ENCODE measurements at places on chromosomes 6 and 20.

DNA sequence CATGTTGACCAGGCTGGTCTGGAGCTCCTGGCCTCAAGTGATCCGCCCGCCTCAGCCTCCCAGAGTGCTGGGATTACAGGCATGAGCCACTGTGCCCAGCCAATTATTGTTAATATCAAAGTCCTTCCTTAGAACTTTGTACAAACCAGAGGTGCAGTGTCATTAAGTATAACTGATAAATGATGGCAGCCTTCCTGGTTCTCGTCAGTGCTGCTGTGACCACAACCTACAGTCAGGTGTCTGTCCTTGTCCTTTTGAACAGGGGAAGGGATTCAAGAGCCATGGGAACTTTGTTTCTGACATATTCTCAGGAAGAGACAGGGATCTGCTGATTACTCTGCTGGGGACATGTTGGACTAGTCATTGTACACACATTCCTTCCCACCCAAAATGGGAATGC lies 103.2 kb upstream of the TIAM2 start:
- no peak for DNase-seq

DNA sequence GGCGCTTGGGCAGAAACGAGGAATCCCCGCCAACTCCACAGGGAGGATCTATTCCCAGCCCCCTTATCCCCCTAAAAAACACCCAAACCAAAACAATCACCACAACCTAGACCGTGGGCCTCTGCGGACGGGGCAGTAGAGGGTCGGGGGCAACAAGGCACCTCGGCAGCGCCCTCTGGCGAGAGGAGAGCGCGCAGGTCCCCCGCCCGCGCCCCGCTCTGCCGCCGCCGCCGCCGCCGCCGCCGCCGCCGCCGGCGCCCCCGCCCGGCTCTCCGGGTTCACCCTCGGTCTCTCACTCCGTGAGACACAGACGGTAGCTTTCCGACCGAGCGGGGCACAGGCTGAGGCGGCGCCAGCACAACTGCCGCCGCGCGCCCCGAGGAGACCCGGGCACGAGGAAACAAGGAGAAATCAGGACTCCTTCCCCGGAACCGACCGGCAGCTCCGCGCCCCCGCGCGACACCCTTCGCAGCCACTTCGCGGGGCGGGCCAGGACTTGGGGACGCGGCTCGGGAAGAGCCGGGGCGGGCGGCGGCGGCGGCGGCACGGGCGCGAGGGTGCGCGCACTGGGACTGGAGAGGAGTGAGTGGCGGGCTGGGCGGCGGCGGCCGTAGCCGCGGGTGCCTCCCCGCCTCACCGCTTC lies at the start of gene SLC35F1:
SLC35F1 (plus strand) TSS at position 307 of the 643 bp plus-strand sequence.
- no peak for DNase-seq

DNA sequence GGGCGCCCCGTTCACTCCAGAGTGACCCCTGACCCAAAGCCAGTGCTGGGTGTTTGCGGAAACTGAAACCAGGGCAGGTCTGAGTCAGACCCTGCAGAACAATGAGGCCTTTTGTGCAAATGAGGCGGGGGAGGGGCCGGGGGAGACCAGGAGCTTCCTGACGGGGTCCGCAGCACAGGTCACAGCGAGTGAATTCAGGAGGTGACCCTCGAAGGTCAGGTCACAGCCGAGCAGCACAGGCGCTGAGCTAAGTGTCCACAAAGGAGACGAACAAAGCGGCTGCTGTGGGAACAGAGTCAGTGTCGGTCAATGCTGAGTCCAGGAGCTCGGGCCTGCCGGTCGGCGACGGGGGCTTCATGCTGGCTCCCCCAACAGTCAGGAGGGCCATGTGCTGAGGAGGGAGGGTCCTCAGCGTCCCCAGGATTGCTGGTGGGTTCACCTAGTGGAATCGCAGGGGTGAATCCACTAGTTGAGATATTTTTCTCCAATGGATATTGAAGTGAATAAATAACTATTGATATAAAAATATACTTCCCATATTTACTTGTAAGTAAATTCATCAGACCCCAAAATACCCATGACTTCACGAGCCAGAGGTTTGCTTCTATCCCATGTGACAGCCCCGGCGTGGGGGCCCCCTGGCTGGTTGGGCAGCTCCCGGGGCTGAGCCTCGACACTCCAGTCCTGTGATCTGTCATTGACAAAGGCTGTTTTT lies 188.4 kb upstream of the SULF2 start:
- no peak for DNase-seq

DNA sequence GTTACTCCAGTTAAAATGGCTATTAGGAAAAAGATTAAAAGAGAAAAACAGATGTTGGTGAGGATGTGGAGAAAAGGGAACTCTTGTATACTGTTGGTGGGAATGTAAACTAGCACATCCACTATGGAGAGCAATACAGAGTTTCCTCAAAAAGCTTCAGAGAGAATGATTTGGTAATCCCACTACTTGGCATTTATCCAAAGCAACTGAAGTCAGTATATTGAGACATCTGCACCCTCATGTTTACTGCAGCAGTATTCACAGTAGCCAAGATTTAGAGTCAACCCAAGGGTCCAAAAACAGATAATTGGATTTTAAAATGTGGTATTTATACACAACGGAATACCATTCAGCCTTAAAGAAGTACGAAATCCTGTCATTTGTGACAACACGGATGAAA lies 469.5 kb downstream of the QKI start:
- no peak for DNase-seq

GRCh38 chr6:99177736-99178135 lies 171.7 kb downstream of the FAXC start:
- no peak for DNase-seq

GRCh38 chr6:166408936-166409755 lies 26.4 kb upstream of the MPC1 start:
- no peak for DNase-seq

DNA sequence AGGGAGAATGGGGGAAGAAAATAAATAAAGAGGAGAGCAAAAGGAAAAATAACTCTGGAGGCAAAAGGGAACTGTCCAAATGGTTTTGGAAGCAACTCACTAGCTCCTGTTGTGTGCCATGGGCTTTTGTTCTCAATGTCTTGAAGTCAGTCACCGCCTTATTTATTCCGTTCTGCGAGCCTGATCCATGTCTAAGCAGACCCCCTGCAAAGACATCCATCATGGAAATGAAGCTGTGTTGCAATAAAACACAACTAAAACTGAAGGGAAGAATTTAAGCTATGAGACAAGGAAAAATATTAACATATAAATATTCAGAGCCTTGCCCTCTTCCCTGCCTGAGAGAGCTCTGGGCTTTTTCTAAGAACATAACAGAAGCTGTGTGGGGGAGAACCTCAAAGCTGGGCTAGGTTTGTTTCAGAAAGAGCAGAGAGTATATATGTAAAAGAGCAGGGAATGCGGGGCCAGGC lies 373.2 kb upstream of the CNR1 start:
- no peak for DNase-seq
